Right lobe of liver (tissue), 6 donors: ENCODE measurements at places on chromosomes 6 and 20.
A peak's percentile ranks its signal among the peaks of the same experiment; 100 is the strongest.

- no peak overlapping the region for H3K27ac ChIP-seq
- no peaks in the 10 kb centered on the region for H3K27me3 ChIP-seq
- no peaks in the 10 kb centered on the region for H3K36me3 ChIP-seq
- H3K4me3 ChIP-seq = no peak overlapping the region
Measured at GRCh38 chr20:9457136-9457535, 57.3 kb upstream of the LAMP5 start.

- H3K27me3 ChIP-seq = no peaks in the 10 kb centered on the region
- H3K4me1 ChIP-seq = no peaks in the 10 kb centered on the region
- no peak overlapping the region for H3K27ac ChIP-seq
- no peaks in the 10 kb centered on the region for H3K36me3 ChIP-seq
Measured at GRCh38 chr6:163688739-163689362, 274.3 kb downstream of the QKI start.

- no peak overlapping the region for H3K27ac ChIP-seq
- H3K4me1 ChIP-seq = no peaks in the 10 kb centered on the region
- no peaks in the 10 kb centered on the region for H3K36me3 ChIP-seq
- H3K4me3 ChIP-seq = no peak overlapping the region
- DNase-seq = no peak
Measured at GRCh38 chr6:90156861-90157260, 139.8 kb downstream of the BACH2 start.

DNA sequence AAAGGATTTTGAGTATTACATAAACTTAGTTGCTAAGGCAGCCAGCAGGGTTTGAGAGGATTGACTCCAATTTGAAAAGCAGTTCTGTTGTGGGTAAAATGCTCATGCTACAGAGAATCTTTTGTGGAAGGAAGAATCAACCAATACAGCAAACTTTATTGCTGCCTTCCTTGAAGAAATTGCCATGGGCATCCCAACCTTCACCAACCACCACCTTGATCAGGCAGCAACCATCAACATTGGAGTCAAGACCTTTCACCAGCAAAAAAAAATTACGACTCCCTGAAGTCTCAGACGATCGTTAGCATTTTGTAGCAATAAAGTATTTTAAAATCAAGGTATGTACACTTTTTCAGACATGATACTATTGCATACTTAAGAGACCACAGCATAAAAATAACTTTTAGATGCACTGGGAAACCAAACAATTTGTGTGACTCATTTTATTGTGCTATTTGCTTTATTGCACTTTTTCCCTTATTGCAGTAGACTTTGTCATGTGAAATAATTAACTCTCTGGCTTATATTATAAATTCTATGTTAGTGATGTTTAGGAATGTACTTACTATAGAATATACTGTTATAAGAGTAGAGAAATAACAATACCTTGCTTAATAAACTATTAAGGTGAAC lies 390.8 kb downstream of the CDKAL1 start:
- no peaks in the 10 kb centered on the region for H3K36me3 ChIP-seq
- no peaks in the 10 kb centered on the region for H3K4me1 ChIP-seq
- no peak overlapping the region for H3K4me3 ChIP-seq
- H3K27me3 ChIP-seq = no peaks in the 10 kb centered on the region

- H3K27ac ChIP-seq = no peak overlapping the region
- DNase-seq = no peak
- H3K27me3 ChIP-seq = no peaks in the 10 kb centered on the region
- no peak overlapping the region for H3K4me3 ChIP-seq
- no peaks in the 10 kb centered on the region for H3K4me1 ChIP-seq
Measured at GRCh38 chr6:4740032-4740431, 36.2 kb upstream of the CDYL start.

GRCh38 chr6:29739136-29739881 lies 16.1 kb downstream of the HLA-F start:
- H3K4me1 ChIP-seq = no peaks in the 10 kb centered on the region
- H3K27ac ChIP-seq = no peak overlapping the region
- H3K27me3 ChIP-seq = no peaks in the 10 kb centered on the region
- DNase-seq = no peak

DNA sequence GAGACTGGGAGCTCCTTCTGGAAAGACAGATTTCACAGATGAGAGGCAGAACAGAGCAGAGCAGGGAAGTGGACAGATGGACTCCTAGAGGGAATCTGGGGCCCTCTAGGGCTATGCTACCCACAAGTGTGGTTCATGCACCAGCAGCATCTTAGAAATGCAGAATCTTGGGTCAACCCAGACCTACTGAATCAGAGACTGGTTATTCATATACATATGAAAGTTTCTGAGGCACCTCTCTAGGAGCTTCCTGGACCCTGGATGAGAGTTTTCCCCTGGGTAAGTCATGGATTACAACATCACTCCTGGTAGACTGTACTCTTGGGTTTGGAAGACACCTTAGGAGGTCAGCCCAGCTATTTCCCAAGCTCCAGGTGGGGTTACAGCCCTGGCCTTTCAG lies 55.4 kb upstream of the SAYSD1 start:
- no peak overlapping the region for H3K4me3 ChIP-seq
- no peak overlapping the region for H3K27ac ChIP-seq
- no peaks in the 10 kb centered on the region for H3K27me3 ChIP-seq
- DNase-seq = no peak

GRCh38 chr20:57934007-57934805 lies 224.4 kb upstream of the PMEPA1 start:
- H3K36me3 ChIP-seq = no peaks in the 10 kb centered on the region
- DNase-seq = no peak
- H3K27me3 ChIP-seq = no peaks in the 10 kb centered on the region
- no peaks in the 10 kb centered on the region for H3K4me1 ChIP-seq

DNA sequence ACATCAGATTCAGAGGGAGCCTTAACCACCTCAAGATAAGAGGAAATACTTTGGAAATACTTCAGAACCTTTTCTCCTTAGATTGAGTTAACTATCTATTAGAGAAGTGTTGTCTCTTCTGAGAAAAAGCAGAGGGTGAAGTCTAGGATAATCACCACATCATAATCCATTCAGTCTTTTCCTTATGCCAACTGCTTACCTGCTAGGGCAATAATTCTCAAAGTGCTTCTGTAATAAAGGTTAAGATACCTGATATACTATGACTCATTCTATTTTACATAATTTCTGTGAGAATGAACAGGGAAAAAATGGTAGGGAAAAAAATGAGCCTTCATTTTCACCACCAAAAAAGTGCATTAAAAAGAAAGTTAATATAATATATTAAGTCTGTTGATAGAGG lies 70.1 kb upstream of the LOC128125822 start:
- peaks cover 10% of the 10 kb centered on the region for H3K4me1 ChIP-seq
- H3K36me3 ChIP-seq = no peaks in the 10 kb centered on the region
- H3K27ac ChIP-seq = no peak overlapping the region
- no peak for DNase-seq
- no peaks in the 10 kb centered on the region for H3K27me3 ChIP-seq

- no peak overlapping the region for H3K4me3 ChIP-seq
- H3K4me1 ChIP-seq = no peaks in the 10 kb centered on the region
- no peaks in the 10 kb centered on the region for H3K36me3 ChIP-seq
- no peaks in the 10 kb centered on the region for H3K27me3 ChIP-seq
- DNase-seq = peak; percentile 85
Measured at GRCh38 chr6:43970913-43971775, 156.1 kb downstream of the MRPL14 start.

GRCh38 chr6:155782320-155782731 lies 326.7 kb upstream of the NOX3 start:
- H3K4me1 ChIP-seq = no peaks in the 10 kb centered on the region
- H3K27ac ChIP-seq = no peak overlapping the region
- DNase-seq = no peak
- H3K36me3 ChIP-seq = no peaks in the 10 kb centered on the region
- no peaks in the 10 kb centered on the region for H3K27me3 ChIP-seq

DNA sequence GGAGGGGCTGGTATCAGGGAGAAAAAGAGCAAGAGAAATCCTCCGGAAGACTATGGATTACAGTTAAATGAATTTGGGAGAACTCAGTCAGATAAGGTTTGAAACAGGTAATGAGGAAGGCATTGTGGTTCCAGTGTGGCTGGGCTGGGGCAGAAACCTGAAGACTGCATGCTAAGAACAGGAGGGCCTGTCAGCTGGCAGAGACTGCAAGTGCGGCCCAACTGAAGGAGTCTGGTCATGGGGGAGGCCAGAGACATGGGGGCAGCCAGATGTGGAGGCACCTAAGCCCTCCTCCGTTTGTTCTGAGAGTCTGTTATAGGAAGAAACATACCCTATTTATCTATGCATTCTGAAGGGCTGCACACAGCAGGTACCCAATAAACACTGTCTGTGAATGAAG lies 16.6 kb downstream of the TFB1M start:
- H3K27me3 ChIP-seq = no peaks in the 10 kb centered on the region
- no peaks in the 10 kb centered on the region for H3K36me3 ChIP-seq
- no peak for DNase-seq
- no peak overlapping the region for H3K27ac ChIP-seq

GRCh38 chr20:33719277-33719988 lies 677 bp downstream of the PXMP4 start:
- no peak for DNase-seq
- H3K4me3 ChIP-seq = peak overlapping the region; percentile 81
- H3K36me3 ChIP-seq = no peaks in the 10 kb centered on the region
- peak overlapping the region; percentile 27 for H3K27ac ChIP-seq
- peaks cover 23% of the 10 kb centered on the region for H3K4me1 ChIP-seq
- no peaks in the 10 kb centered on the region for H3K27me3 ChIP-seq

- no peak overlapping the region for H3K4me3 ChIP-seq
- H3K27me3 ChIP-seq = no peaks in the 10 kb centered on the region
- H3K4me1 ChIP-seq = no peaks in the 10 kb centered on the region
Measured at GRCh38 chr20:6829510-6830116, 62.1 kb downstream of the BMP2 start.

DNA sequence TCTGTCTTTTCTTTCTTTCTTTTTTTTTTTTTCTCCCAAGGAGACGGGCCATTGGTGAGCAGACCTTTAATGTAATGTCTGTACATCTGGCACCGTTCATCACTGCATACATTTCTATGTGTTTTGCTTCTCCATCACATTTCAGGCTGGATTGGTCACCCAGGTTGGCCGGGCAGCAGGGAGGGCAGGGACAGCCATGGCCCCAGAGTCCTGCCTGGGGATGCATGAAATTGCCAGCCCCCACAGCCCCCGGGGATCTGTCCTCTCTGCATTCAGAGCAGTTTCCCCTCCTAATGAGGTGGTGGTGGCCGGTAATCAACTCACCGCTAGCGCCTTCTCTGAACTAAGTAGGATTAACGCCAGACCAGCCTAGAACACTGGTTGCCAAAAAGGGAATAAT lies 50.4 kb downstream of the APCDD1L start:
- no peak overlapping the region for H3K4me3 ChIP-seq
- no peaks in the 10 kb centered on the region for H3K27me3 ChIP-seq
- DNase-seq = no peak
- no peak overlapping the region for H3K27ac ChIP-seq
- H3K4me1 ChIP-seq = no peaks in the 10 kb centered on the region

DNA sequence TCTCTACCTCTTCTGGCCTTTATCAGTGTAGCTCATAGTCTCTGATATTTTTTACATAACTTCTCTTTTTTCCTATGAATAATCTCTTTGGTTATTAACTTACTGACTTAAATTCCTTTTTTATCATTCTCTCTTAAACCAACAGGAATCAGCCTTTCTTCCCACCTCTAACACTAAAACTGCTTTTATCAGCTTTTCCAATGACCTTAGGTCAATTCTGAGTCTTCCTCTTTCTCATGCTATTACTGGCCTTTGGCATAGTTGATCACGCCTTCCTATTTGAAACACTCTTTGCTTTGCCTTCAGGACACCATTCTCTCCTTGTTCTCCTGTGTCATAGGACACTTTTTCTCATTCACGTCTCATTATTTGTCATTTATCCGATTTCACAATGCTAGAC lies 8.1 kb upstream of the HINT3 start:
- no peak overlapping the region for H3K27ac ChIP-seq
- no peaks in the 10 kb centered on the region for H3K36me3 ChIP-seq
- H3K4me1 ChIP-seq = peaks cover 25% of the 10 kb centered on the region
- no peaks in the 10 kb centered on the region for H3K27me3 ChIP-seq

DNA sequence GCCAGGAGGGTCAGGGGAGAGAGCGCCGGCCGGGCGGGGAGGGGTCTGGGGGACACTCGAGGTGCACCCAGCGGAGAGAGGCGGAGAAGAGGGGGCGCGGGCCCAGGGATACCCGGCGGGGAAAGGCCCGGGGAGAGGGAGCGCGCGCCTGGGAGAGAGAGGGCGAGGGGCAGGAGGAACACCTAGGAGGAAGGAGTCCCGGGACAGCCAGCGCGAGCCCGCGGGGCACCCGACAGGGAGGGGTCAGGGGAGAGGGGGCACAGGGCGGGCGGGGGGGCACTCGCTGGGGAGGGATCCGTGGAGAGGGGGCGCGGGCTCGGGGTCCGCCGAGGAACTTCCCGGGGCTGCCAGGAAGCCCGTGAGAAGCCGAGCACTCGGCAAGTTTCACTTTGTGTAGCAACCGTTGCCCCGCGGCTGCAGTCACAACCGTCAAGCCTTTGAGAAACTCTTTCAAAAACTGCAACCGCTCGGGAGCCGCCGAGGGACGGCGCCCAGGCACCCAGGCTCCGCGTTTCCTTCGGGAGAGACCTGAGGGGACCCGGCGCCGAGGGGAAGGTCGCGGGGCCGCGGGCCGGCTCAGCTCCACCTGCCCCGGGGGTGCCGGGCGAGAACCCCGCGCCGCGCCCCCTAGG lies 471 bp downstream of the EZR start:
- peak overlapping the region; percentile 75 for H3K4me3 ChIP-seq
- H3K27me3 ChIP-seq = no peaks in the 10 kb centered on the region
- DNase-seq = peak; percentile 83
- H3K4me1 ChIP-seq = no peaks in the 10 kb centered on the region
- peaks cover 1% of the 10 kb centered on the region for H3K36me3 ChIP-seq
